ENCODE measurements at places on chromosomes 2 and 18.

- no peak for DNase-seq
Observed at GRCh38 chr18:22230471-22230945, 61.1 kb downstream of the GATA6 start.

DNA sequence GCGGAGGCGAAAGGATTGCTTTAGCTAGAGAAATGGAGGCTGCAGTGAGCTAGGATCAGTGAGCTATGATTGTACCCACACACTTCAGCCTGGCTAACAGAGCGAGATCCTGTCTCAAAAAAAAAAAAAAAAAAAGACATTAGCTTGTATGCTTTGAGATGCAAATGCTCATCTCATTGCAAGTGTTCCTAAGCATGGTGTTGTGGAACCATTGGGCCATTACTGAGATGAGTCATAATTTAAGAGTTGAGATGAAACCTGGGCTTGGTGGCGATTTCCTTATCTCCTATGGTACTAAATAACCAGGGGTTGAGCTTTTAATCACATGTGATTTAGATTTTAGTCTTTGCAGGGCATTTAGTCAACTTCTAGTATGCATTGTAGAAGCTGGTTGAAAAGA, 2.2 kb downstream of the PLEKHA3 start:
- DNase-seq, result no peak

DNA sequence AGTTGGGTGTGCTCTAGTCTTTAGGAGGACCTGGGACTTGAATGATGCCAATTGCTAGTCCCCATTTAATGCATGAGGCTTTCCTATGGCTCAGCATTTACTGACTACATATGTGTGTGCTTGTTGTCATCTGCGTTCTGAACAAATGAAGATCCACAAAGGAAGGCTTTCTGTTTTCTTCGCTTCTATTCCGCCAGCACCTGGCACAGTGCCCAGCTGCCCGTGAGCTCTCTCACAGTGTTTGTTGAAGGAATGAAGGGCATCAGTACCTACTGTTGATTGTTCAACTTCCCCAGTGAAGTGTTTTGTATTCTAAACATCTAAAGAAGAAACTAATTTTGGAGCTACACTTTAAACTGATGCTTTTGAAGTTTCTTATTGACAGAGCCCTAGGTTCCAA, 122.4 kb upstream of the LINC00305 start:
- no peak for DNase-seq

DNA sequence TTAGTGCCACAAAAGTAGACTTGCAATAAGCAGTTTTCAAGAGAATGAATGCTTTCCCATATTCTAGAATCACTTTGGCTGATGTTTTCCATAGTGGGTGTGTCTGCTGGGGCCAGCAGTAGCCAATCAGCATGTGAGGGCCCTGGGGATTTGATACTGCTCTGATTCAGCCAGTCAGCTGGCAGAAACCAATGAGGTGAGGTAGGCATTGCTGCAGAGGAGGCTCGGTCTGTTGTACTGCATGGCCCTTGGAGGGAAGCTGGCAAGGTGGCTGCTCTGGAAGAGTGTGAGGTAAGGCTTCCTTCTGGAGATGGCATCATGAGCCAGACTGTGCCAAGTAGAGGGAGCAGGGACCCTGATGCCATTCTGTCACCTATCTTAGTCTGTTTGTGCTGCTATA, 22.7 kb downstream of the TMEM87B start:
- DNase-seq, result no peak

DNA sequence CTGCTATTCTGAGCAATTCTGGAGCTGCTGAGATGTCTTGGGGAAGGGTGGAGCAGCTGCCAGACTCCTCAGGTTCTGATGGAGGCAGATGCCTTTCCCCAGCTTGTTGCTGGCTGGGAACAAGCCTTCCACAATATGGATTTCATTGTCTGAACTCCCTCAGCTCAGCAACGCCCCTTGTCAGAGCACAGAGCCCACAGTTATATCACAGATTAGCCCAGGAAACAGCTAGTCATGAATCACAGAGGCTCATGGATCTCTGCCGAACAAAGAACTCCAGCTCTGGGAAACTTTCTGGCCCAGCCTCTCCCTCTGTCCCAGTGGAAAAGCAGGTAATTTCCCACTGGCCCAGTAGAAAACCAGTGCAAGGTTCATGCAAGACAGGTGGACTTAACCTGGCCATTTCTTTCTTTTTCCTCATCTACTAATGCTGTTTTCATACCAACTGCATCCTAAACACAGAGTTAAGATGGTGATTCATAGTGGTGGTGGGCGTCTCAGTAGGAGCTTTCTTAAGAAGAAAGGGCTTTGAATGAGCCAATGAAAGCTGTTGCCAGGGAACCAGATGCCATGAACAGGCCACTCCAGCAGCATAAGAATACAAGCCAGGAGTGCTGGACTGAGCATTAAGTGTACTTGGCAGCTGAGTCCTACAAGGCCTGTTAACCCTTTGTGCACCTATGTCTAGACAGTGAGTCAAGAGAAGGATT, 8.7 kb upstream of the KIAA2012 start:
- no peak for DNase-seq

GRCh38 chr2:61091485-61091884, 25.8 kb downstream of the SANBR start:
- no peak for DNase-seq

Measured in activated T-helper 1 cell treated with anti-CD3 and anti-CD28 coated beads, Interleukin-2, amount 50 U/mL, for 16 hours (primary cell).